ENCODE measurements at places on chromosomes 12 and 14.

GRCh38 chr14:20002319-20002718 lies 356 bp downstream of the OR4Q2 start:
- DNase-seq: no peak

DNA sequence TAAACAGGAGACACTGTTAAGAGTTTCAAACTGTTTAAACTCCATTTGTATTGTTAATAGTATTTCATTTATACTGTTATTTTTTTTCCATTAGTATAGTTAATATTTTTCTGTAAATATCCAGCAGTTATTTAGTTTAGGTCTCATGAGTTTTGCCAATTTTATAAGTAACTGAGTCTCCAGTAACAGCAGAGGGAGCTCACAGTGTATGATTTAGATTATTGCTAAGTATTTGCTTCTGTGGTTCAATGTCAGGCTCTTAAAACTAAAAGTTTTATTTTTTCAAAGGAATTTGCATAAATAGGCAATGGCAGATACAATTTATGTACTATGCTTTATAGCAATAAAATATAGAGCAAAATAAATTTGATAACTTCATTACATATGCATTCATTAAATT lies 209.7 kb downstream of the ATXN7L3B start:
- DNase-seq: no peak

GRCh38 chr12:121156365-121156764 lies 23.7 kb downstream of the P2RX7 start:
- no peak for DNase-seq

DNA sequence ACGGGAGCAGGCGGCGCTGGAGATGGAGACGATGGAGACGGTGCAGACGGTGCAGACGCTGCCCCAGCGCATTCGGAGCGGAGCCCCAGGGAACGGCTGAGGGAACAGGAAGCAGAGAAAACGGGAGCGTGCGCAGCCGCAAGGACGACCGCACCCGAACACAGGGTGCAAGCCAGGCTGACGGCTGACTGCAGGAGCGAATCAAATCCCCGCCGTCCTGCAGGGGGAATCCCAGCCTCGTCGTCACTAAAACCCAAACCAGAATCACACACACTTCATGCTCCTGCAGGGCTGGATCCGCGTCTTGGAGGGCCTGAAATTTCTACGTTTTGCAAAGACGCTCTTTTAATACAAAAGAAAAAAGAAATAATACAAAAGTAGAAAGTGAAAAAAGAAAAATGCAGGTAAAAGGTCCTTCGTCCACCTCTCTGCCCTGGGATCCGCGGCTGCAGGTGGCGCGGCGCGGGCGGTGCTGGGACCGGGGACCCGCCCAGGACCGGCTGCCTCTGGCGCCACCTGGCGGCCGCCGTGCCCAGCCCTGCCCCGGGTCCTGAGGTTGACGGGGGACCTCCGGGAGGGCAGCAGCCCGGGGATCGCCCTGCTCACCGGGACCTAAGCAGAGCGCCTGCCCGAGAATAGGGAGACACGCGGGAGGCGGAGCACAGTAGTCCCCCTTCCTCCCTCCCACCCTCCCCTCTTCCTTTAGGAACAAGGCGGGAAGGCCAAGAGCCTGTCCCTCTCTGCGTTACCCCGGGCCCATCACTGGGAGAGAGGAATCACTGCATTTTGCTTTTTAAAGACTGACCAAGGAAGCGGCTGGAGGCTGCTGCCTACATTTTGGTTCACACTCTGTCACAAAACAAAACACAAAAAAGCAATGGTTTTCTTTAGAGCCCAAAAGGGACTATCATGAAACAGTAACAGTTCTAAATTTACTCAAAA lies 20.1 kb downstream of the STX2 start:
- peak; percentile 93 for DNase-seq

DNA sequence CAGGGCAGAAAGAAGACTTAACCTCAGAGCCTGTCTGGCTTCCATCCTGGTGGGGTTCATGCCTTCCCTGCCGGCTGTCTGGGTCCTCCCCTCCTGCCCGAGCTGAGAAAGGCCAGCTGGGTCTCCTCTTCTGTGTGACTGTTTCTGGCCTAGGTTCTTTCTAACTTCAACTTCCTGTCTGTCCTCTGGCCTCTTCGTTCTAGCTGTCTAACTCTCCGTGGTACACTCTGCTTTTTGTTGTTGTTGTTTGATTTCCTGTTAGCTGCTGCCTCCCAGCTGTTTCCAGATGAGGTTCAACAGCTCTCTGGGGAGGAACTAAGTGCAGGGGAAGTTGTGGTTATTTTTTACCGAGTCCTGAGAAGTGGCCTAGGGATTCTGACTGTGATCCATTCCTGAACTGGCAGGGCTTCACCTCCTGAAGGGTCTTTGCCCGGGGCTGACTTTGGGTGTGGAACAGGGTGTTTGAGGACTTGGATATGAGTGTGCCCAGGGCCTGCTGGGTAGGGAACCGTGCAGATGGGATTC lies 3.2 kb downstream of the MLXIP start:
- DNase-seq: no peak

DNA sequence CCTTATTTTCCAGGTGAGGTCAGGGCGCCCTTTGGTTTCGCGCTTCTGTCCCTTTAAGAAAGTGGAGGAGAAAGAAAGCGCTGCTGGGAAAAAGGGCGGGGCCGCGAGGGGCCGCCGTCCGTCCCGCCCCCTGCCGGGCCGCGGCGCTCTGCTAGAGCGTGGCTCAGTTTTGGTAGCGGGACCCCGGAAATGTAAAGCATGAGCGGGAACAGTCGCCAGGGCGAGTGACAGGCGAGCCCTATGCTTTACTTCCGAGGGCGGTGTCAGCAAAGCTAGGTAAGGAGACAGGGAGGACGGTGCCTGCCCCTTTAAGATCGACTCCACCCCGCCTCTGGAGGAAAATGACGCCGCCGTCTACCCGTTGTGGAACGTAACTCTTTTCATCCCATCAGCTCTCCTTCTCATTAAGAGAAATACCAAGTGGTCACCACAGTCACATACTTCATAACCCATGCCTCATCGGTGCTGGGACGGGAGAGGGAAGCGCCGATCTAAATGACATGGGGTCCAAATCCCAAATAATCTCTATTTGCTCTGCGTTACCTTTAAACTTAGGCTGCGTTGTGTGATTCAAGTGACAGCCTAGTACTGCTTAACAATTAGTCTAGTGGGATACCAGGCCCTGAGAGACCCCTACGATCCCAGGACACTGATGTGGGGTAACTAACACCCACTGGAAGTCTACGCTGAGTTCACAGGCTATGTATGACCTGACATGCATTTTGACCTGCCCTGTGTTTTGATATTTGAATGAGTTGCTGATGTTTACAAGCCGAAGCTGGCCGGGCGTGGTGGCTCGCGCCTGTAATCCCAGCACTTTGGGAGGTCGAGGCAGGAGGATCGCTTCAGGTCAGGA lies at the start of gene ETFBKMT:
ETFBKMT (plus strand) TSS at position 602 of the 856 bp plus-strand sequence. CDS start 2,266 bp downstream, outside the sequence.
- DNase-seq: peak; percentile 94

- DNase-seq: no peak
These were observed 2.0 kb downstream of the BBS10 start for GRCh38 chr12:76346236-76346635.

DNA sequence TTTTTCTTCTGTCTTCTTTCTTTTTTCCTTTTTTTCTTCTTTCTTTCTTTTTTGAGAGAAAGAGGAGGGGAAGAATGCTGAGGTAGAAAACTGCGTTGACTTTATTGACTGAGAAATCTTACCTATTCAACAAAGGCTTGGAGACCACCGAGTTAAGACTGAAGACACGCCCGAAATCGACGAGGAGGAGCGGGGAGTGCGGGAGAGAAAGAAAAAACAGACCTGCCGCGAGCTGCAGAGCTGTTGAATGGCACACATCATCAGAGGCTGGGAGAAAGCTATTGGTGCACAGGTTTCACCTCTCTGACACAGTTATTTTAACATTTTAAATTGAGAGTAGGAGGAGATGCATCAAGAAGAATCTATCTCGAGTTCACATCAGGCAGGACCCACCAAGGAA lies 5.1 kb downstream of the ASCL1 start:
- no peak for DNase-seq

DNA sequence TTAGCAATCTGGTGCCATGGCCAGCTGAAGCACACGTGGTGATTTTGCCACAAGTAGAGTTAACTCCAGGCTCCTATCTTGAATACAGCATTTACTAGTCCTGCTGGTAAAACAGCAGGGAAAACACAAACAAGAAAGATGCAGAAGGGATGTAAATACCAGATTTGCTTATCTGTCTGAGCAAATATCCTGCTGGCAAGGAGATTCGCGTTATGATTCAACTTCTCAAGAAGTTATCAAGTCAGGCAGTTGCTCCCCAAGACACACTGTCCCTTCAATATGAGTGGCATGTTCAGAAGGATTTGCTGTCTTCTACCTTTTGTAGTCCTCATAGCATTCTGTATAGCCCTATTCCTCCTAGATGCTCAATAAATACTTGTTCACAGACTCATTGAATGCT lies 171.2 kb upstream of the EGLN3 start:
- no peak for DNase-seq

GRCh38 chr14:51877810-51878209 lies 17.4 kb downstream of the GNG2 start:
- no peak for DNase-seq

DNA sequence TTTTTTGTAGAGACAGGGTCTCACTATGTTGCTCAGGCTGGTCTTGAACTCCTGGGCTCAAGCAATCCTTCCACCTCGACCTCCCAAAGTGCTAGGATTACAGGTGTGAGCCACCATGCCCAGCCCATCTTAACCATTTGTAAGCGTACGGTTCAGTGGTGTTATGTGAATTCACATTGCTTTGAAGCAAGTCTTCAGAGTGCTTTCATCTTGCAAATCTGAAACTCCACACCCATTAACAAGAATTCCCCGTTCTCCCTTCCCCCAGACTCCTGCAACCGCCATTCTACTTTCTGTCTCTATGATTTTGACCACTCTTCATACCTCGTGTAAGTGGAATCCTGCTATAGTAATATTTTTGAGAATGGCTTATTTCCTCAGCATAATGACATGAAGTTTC lies 24.9 kb upstream of the BICDL1 start:
- no peak for DNase-seq

- no peak for DNase-seq
These were observed 98.6 kb downstream of the NT5DC3 start for GRCh38 chr12:103742349-103742932.

GRCh38 chr14:99873653-99874052 lies 80.4 kb downstream of the EML1 start:
- DNase-seq: no peak

GRCh38 chr12:95859344-95859816 lies 628 bp downstream of the SNRPF start:
- DNase-seq: no peak

- no peak for DNase-seq
These were observed 328.1 kb downstream of the BTG1 start for GRCh38 chr12:91817517-91817916.

GRCh38 chr14:95402578-95402977 lies 82.9 kb upstream of the CLMN start:
- DNase-seq: no peak

DNA sequence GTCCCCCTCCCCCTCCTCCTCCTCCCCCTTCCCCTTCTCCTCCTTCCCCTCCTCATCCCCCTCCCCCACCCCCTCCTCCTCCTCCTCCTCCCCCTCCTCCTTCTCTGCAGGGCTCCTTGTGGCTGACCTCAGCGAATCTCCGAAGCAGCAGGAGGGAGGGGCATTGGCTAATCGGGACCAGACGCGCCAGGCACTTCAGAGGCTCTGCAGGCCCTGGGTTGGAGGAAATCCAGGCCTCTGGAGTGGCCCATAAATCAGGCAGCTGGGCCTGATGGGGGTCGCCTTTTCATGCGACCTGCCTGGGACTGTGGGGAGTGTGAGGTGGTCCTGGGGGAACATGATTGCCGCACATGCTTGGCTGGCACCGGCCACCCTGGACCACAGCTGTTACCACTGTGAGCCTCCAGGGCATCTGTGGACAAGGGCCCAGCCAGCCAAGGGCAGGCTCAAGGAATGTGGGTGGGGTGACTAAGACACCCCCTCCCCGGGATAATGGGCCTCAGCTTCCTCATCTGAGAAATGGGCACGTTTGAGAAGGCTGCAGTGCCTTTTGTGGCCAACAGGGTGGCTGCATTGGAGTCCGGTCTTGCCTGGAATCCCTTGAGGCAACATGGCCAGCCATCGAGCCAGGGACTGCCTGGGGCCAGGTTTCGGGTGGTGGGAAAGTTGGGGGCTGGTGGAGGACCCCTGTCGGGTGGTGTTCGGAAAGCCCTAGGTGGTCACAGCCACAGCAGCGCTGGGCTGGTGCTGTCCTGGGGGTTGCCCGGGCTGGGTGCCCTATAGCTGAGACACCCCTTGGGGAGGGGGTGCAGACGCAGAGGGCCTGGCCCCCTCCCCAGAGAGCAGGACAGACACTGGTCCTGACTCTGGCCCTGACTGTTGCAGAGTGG lies 12.0 kb downstream of the KIF26A start:
- DNase-seq: peak; percentile 81

- peak; percentile 63 for DNase-seq
These were observed 217.6 kb downstream of the ANO6 start for GRCh38 chr12:45433441-45433868.

- DNase-seq: no peak
These were observed 103.0 kb downstream of the C12orf42 start for GRCh38 chr12:103392722-103393121.

DNA sequence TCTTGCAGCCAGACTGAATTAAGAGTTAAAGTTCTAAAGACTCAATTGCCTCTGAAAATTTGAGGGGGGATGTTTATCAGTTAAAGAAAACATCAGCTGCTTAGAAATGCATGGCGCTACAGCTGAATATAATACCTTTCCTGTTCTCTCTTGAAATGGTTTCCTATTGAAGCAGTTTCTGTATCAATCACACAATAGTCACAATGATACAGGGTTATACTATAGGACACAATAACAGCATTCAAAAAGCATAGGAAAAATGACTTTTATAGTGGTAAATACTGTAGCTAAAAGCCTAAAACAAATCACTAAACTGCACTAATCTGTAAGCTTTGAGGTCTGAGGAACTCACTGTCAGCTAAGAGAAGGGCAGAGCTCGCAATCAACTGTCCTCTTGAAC lies 15.2 kb downstream of the MDGA2 start:
- DNase-seq: no peak

GRCh38 chr14:101731187-101732080 lies 30.1 kb upstream of the PPP2R5C start:
- peak; percentile 44 for DNase-seq

GRCh38 chr12:131806674-131807073 lies 21.5 kb upstream of the MMP17 start:
- no peak for DNase-seq

GRCh38 chr12:16437281-16437816 lies 89.9 kb downstream of the MGST1 start:
- no peak for DNase-seq

DNA sequence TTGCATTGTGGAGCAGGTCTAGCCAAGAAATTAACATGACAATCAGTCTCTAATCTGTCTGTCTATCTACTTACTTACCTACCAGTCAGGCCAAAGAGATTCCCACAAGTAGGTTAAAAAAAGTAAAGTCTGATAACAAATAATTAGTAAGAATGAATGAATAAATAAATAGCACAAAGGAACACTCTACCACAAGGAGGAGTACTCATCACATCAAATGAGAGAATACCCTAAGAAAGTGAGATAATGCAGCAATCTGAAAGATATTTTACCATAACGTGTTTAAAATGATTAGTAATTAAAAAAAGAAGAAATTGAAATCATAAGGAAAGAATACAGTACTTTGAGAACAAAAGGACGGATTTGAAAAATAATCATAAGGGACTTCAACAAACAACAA lies 187.2 kb downstream of the SYNE2 start:
- DNase-seq: no peak

All from ecto neural progenitor cell (in vitro differentiated cells).